ENCODE measurements at places on chromosomes 2 and 18.

- no peak for DNase-seq
Measured at GRCh38 chr2:86445436-86445835, 4.3 kb downstream of the KDM3A start.

- DNase-seq = no peak
Measured at GRCh38 chr2:226995625-226996041, 159.8 kb downstream of the RHBDD1 start.

GRCh38 chr2:41913311-41913710 is 134.5 kb upstream of the PKDCC start:
- DNase-seq = no peak

- no peak for DNase-seq
Measured at GRCh38 chr2:11534071-11534745, 363 bp downstream of the GREB1 start.

DNA sequence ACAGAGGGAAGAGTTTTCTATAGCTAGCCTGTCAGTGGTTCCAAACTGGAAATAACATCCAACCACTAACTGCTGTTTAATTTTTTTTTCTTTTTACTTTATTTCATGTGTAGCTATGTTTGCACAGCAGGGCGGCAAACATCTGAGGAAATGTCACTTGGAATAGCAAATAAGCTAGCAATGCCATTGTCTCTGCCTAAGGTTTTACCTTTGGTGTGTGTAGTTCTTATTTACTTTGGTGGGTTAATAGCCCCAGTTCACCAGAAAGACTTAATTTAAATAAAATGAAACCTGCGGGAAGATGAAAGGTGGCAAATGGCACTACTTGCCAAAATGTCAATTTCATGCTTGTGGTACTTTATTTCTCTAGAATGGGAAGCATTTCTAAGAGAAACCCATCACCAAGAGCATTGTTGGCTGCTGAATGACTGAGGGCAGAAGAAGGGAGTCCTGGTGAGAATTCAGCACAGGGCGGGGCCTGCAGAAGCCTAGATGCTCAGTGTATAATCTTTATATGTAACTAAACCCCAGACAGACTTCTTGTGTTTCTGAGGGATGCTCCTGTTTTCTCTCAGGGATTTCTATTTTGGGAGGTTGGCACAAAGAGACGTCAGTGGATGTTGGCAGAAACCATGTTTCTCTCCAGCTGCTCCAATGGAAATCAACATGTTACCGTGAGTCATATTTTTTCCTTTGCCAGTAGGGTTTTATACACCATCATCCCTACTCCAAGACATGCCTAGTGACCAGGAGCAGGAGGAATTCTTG is 300.4 kb upstream of the NT5C1B start:
- DNase-seq = no peak

DNA sequence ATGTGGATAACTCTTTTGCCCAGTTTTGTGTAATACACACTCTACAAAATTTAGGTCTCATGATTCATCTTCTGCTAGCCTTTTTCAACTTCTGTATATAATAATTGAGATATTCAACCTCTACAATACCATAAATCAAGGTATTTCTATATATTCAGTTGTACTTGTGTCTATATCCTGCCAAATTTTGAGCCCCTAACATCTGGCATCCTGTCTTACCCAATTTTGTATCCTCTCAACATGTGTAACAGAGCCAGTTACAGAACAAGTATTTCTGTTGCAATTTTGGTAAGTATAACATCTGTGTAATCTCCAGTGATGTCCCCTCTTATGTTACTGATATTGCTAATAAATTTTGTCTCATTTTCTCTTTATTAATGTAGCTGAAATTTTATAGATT is 145.8 kb downstream of the TRIB2 start:
- no peak for DNase-seq

GRCh38 chr18:39886136-39886535 is 2068.9 kb upstream of the PIK3C3 start:
- DNase-seq = no peak

GRCh38 chr2:135510577-135510976 is 20.4 kb downstream of the ZRANB3 start:
- DNase-seq = no peak

DNA sequence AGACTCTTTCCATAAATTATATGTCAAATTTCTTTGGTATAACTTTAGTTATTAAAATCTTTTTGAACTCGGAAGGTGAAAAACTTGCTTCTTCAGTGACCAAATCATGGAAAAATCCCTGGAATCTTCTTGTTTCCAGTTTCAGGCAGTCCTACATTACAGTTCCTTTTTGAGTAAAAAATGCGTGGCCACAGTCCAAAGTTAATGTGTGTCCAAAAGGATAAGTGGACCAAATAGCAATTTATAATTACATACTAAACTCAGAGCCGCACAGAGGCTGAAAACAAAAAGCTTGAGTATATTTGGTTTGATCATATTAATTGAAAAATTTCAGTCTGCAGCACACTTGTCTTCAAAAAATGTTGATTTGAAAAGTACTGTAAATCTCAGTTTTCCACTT is 28.4 kb upstream of the DYNC2LI1 start:
- no peak for DNase-seq

DNA sequence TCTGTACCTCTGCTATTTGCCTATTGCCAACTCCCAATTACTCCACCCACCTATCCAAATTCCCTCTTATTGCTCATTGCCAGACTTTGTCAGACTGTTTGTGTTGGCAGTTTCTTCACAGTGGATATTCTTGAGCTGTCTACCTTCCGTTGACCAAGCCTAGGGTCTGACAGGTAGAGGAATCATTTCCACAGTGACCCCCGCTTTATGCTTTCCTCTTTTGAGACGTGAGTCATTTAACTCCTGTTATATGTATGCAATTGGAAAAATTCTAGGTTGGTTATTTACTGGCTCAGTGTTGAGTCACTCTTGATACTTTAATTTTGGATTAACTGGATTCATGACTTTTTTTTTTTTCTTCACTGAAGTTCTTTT is 187.7 kb downstream of the IRS1 start:
- no peak for DNase-seq

DNA sequence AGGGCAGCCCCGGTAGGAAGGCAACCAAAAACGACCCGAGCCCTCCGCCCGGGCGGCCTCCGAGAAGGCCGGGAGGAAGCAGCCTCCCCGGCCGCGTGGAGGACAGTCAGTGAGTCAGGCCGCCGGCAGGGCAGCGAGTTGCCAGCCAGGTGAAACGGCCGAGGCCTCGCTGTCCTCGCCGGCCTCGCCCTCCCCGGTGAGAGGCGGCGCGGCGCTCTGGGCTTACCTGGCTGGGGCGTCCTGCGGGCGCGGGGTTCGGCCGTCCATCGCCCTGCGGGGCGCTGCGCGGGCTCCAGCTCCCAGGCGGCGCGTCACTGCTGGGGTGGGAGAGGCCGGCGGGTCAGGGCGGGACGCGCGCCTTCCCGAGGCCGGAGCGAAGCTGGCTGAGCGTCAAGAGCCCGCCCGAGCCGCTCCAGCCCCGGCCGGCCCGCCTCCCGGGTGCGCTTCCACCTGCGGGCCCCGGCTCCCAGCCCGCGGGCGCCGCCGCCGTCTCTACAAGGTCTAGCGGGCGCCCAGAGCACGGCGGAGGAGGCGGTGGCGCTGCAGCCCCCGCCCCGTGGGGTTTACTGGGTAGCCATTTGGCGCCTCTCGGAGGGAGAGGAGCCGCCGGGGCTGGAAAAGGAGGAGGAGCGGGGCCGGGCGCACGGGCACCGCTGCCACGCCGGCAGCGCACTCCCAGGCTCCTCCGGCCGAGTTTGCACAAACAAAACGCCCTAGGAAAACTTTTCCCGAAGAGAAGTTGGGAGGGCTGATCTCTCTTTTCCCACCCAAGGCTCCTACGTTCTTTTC is 499 bp downstream of the COBLL1 start:
- DNase-seq = no peak

DNA sequence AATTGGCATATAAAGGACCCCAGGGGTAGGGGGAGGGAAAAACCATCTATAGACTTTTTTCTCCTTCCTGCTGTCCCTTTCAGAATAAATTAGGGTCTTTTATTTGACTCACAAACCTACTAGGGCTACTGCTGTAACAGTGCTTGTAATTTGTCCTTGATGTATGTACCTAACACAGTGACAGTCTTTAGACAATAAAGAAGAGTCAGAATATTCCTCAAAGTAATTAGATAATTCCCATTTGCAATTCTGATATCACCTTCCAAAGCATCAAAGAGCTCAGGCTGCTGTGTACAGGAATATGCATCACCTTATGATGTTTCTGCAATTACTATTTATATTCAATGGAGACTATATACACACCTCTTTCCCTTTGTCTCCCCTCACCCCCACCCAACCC is 161.7 kb downstream of the MREG start:
- no peak for DNase-seq

GRCh38 chr18:23189768-23190661 is 54.7 kb downstream of the CABLES1 start:
- no peak for DNase-seq

DNA sequence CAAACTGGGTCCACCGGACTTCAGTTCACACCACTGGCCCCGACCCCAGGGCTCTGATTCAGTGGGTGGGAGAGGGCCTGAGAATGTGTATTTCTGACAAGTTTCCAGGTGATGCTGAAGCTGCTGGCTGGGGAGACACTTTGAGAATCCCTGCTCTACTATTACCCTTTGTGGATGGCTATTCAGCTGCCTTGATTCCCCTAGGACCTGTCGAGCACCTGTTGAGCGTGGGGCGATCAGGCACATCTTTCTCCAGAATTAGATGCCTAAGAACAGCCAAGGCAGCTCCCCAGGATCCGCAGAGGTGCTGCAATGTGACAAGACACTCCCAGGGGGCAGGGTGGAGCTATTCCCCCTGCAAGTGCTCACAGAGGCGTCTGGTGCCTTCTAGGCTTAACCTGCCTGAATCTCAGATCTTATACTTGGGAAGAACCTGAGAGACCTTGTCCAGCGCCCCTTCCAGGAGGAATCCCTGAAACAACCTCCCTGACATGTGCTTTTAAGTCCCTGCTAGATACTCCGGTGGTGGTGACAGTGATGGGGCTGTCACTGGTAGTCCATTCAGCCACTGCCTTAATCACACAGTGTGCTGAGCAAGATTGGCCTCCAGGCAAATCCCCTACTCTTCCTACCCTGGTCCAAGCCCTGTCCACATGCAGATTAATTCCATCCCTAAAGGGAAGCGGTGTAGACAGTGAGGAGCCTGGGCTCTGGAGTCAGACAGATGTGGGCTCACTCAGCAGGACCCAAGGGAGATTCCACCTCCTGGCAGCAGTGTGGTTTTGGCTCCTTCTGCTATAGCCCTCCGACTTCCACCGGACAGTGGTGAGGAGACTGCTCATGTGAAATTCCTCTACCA is 43.4 kb upstream of the OTOF start:
- no peak for DNase-seq

DNA sequence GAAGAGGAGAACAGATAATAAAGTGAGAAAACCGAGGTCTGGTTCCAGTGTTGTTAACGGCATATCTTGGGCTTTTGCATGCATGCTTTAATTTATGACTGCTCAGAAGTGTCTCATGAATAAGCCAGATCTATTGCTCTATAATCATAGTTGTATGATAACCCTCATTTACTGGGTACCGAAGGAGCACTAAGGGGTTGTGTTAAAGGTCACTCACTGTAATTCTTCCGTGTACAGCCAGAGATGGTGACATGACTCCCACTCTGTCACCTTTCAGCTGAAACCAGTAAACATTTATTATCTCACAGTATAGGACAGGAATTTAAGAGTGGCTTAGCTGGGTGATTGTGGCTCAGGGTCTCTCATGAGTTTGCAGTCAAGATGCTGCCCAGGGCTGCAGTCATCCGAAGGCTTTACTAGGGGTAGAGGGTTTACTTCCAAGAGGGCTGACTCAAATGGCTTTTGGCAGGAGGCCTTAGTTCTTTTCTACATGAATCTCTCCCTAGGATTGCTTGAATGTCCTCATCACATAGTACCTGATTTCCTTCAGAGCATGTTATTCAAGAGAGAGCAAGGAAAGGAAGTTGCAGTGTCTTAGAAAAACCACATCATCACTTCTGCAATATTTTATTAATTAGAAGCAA is 107.0 kb downstream of the NAB1 start:
- DNase-seq = no peak

- no peak for DNase-seq
Measured at GRCh38 chr2:74379851-74380789, at the start of gene DCTN1. DCTN1 (minus strand) TSS chr2:74380311; CDS start chr2:74380037, 274 bp downstream.

- no peak for DNase-seq
Measured at GRCh38 chr2:53633441-53633840, 134.2 kb upstream of the CHAC2 start.

GRCh38 chr18:24016643-24017042 is 2.1 kb downstream of the TTC39C start:
- no peak for DNase-seq

DNA sequence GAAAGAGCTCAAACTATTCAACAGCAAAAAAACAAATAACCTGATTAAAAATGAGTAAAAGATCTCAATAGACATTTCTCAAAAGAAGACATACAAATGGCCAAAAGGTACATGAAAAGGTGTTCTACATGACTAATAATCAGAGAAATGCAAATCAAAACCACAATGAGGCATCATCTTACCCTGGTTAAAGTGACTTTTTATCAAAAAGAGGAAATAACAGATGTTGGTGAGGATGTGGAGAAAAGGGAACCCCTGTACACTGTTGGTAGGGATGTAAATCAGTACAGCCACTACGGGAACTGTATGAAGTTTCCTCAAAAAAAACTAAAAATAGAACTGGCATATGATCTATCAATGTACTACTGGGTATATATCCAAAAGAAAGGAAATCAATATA is 39.8 kb upstream of the TMEM163 start:
- no peak for DNase-seq

DNA sequence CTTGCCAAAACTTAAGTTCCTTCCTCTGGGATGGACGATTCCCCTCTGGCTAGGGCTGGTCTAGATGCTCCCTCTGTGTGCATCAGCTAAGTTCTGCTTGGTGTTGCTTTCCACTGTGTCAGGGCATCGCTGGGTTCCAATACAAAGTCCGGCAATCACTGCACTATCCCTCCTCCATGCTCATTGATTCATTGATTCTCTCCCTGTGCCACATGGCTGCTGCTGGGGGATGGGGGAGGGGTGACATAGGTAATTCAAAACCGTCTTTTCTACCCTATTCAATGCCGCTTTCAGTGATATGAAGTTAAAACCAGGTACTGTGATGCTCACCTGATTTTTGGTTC is 22.8 kb downstream of the IL1RN start:
- DNase-seq = no peak

- DNase-seq = no peak
Measured at GRCh38 chr2:212548455-212548819, 9.8 kb upstream of the ERBB4 start.

DNA sequence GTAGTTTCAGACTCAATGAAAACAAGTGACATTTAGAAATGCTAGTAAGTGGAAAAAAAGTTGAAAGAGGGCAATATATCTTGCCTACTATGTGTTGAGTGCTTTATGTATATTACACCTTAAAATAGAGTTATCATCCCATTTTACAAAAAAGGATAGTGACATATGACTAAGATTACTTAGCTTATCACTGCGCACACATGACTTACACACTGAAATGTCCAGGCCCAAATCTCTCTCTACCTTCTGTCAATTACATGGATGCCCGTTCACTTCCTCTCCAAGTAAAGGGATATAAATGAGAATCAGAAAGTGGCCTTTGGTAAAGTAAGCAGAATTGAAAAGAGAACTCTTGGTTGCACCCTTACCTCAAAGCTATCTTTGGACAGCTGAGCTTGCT is 3.6 kb upstream of the PARD3B start:
- no peak for DNase-seq

Data from activated CD4-positive, alpha-beta T cell treated with anti-CD3 and anti-CD28 coated beads, Interleukin-2, amount 50 U/mL, for 1 hour (primary cell).